ENCODE measurements at places on chromosomes 3 and 15. TPM values are rescaled to one million over a fixed set of nuclear protein-coding genes. Genes with fewer than 3 reads are reported as not detected.

Gene CYP1A2
- total RNA-seq, result not detected

Gene HRG
- total RNA-seq, result not detected

GRCh38 chr3:155064920-155065319 is 15.2 kb upstream of the MME start:
- no peaks in the 10 kb centered on the region for H3K4me1 ChIP-seq
- H3K36me3 ChIP-seq, result no peaks in the 10 kb centered on the region
- H3K27me3 ChIP-seq, result no peaks in the 10 kb centered on the region
- DNase-seq, result no peak
- H3K27ac ChIP-seq, result no peak overlapping the region

GRCh38 chr3:14389716-14390115 is 12.7 kb upstream of the SLC6A6 start:
- no peaks in the 10 kb centered on the region for H3K4me1 ChIP-seq
- no peak overlapping the region for H3K27ac ChIP-seq
- no peaks in the 10 kb centered on the region for H3K27me3 ChIP-seq
- H3K4me3 ChIP-seq, result no peak overlapping the region
- H3K36me3 ChIP-seq, result no peaks in the 10 kb centered on the region
- no peak for DNase-seq

GRCh38 chr3:101964861-101965260 is 115.5 kb downstream of the NFKBIZ start:
- no peak overlapping the region for H3K27ac ChIP-seq
- H3K4me3 ChIP-seq, result no peak overlapping the region
- no peaks in the 10 kb centered on the region for H3K27me3 ChIP-seq
- H3K36me3 ChIP-seq, result no peaks in the 10 kb centered on the region
